ENCODE measurements at places on chromosomes 12 and 14. TPM values are rescaled to one million over a fixed set of nuclear protein-coding genes. Genes with fewer than 3 reads are reported as not detected.

GRCh38 chr14:90903101-90903500, 86.9 kb upstream of the TTC7B start:
- no peak overlapping the region for H3K4me3 ChIP-seq
- peak; percentile 34 for DNase-seq
- no peaks in the 10 kb centered on the region for H3K27me3 ChIP-seq
- H3K4me1 ChIP-seq: peaks cover 31% of the 10 kb centered on the region

DNA sequence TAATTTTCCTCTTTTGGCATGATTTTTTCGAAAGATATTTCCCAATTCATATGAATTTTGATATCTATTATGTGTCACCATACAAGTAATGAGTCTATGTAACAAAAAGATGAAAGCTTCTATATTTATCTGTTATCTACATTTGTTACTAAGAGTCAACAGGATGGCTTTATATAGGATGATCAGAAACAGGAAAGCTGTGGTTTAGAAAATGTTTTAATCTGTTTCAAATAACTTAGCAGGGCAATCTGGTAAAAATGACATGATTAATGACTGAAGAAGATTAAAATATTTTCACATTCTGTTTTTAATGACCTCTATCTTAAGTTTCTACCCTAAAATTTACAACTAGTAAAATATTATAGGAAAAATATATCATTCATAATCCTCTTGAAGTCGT, 105.8 kb downstream of the MSRB3 start:
- no peaks in the 10 kb centered on the region for H3K36me3 ChIP-seq
- no peaks in the 10 kb centered on the region for H3K4me1 ChIP-seq
- H3K4me3 ChIP-seq: no peak overlapping the region
- H3K27me3 ChIP-seq: no peaks in the 10 kb centered on the region
- no peak for DNase-seq

Gene STAT6
- 256 TPM for total RNA-seq

DNA sequence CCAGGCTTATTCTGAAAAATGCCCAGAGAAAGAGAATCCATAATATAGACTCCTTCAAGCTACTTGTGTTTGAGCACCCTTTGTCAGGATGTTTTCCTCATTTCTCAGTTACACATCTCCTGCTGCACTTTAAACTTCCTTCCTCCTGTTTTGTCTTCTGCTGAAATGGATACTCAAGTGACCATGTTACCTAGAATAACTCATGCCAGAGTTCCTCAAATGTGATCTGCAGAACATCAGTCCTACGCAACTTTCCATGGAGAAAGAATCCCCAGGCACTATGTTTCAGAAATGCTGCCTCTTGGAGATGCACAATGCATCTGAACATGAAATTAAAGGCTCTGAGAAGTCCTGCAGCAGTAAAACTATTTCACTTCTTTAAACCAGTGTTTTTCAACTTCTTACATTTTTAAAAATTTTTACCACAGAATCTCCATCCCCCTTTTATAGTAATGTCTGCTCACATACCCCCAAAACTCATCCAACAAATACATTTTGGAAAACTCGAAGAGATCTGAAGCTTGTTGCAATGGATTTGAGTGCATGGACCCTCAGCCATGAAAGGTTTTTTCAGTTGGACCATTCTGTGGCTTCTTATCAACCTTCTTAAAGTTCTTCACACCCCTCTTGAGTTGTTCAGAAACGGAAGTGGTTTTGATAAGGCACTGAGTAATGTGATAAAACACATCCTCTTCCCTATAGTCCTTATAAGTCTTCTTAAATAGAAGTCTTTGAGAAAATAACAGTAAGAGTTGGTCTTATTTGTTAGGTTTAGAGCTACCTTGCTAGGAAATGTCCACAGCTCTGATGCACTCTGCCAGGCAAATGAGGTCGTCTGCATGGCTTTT, 84.5 kb upstream of the KCNA1 start:
- DNase-seq: no peak
- H3K4me3 ChIP-seq: no peak overlapping the region
- peaks cover 38% of the 10 kb centered on the region for H3K4me1 ChIP-seq
- H3K27ac ChIP-seq: no peak overlapping the region
- H3K27me3 ChIP-seq: peaks cover 3% of the 10 kb centered on the region
- H3K36me3 ChIP-seq: peaks cover 6% of the 10 kb centered on the region

DNA sequence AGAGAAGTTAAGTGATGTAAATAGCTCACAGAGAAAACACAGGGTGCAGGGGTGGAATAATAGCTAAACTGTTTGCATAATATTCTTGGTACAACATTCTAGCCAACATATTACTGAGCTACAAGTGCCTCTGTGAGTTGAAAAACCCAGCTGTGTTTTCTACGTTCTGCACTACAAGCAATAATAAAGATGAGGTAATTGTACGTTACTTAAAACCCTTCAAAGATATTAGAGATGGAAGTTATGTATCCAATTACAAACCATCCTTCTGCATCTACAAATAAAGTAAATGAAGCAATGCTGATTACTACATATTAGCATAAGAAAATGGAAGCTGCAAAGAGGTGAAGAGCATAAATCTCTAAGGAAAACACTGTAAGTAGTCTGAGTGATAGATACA, 271.4 kb downstream of the SSPN start:
- H3K27me3 ChIP-seq: no peaks in the 10 kb centered on the region
- DNase-seq: no peak
- H3K36me3 ChIP-seq: peaks cover 8% of the 10 kb centered on the region
- peaks cover 4% of the 10 kb centered on the region for H3K4me1 ChIP-seq
- no peak overlapping the region for H3K4me3 ChIP-seq

GRCh38 chr14:68246074-68246785, 426.7 kb downstream of the RAD51B start:
- no peak for DNase-seq
- no peaks in the 10 kb centered on the region for H3K36me3 ChIP-seq
- H3K4me1 ChIP-seq: peaks cover 41% of the 10 kb centered on the region
- no peak overlapping the region for H3K27ac ChIP-seq
- no peak overlapping the region for H3K4me3 ChIP-seq

Gene RD3L
- total RNA-seq: not detected

GRCh38 chr12:49335955-49336644, 888 bp downstream of the C1QL4 start:
- peaks cover 19% of the 10 kb centered on the region for H3K4me1 ChIP-seq
- H3K27me3 ChIP-seq: peaks cover 93% of the 10 kb centered on the region
- H3K27ac ChIP-seq: no peak overlapping the region
- H3K36me3 ChIP-seq: peaks cover 4% of the 10 kb centered on the region

GRCh38 chr12:5910790-5911548, 34.1 kb downstream of the ANO2 start:
- H3K4me3 ChIP-seq: no peak overlapping the region
- H3K4me1 ChIP-seq: no peaks in the 10 kb centered on the region
- H3K36me3 ChIP-seq: no peaks in the 10 kb centered on the region
- peaks cover 8% of the 10 kb centered on the region for H3K27me3 ChIP-seq
- H3K27ac ChIP-seq: no peak overlapping the region

- peaks cover 24% of the 10 kb centered on the region for H3K36me3 ChIP-seq
- H3K4me1 ChIP-seq: peaks cover 29% of the 10 kb centered on the region
- H3K4me3 ChIP-seq: peak overlapping the region; percentile 45
- no peak overlapping the region for H3K27ac ChIP-seq
- DNase-seq: no peak
Observed at GRCh38 chr14:56808110-56808382, 2.2 kb downstream of the OTX2 start.

GRCh38 chr12:49982246-49983087, 9.7 kb downstream of the AQP6 start:
- H3K4me3 ChIP-seq: no peak overlapping the region
- no peak for DNase-seq
- H3K36me3 ChIP-seq: peaks cover 1% of the 10 kb centered on the region
- H3K27ac ChIP-seq: no peak overlapping the region
- no peaks in the 10 kb centered on the region for H3K27me3 ChIP-seq

GRCh38 chr12:51362307-51362706, 15.8 kb upstream of the CELA1 start:
- H3K4me3 ChIP-seq: no peak overlapping the region
- no peaks in the 10 kb centered on the region for H3K27me3 ChIP-seq
- H3K4me1 ChIP-seq: peaks cover 11% of the 10 kb centered on the region
- DNase-seq: no peak

GRCh38 chr14:91385224-91385623, 32.4 kb downstream of the CCDC88C start:
- peaks cover 28% of the 10 kb centered on the region for H3K36me3 ChIP-seq
- no peak for DNase-seq
- peaks cover 84% of the 10 kb centered on the region for H3K4me1 ChIP-seq
- no peaks in the 10 kb centered on the region for H3K27me3 ChIP-seq
- H3K4me3 ChIP-seq: no peak overlapping the region

DNA sequence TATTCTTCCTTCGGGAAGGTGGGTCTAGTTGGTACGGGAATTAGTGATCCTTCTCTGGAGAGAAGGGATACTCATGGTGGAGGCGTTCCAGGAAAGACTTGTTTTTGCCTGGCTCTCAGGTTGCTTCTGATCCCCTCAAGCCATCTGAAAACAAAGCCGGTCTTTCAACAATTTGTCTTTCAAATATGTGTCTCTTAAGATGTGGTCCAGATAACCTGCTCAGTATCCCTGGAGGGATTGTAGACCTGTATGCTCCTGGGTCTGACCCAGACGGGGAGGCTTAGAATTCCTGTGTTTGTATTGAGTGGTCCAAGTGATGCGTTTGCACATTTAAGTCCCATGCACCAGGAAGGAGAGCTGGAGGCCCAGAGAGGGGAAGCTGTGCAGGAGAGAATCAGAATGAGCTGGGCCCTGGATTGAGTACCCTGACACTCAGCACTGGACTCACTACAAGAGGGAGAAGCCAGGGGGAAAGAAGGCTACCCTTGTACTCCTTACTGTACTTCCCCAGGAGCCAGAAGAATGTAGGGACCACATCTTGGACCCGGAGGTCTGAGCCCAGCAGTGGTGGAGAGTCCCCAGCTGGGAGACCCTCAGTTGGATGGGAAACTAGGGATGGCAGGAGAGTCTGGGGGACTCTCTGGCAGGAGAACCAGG, 40.4 kb downstream of the ERH start:
- no peak for DNase-seq
- peaks cover 7% of the 10 kb centered on the region for H3K27me3 ChIP-seq
- H3K27ac ChIP-seq: no peak overlapping the region

Gene BRAP
- total RNA-seq: 23.0 TPM

- H3K36me3 ChIP-seq: no peaks in the 10 kb centered on the region
- H3K4me1 ChIP-seq: no peaks in the 10 kb centered on the region
- H3K4me3 ChIP-seq: no peak overlapping the region
Observed at GRCh38 chr14:26855077-26855753, 257.4 kb upstream of the NOVA1 start.

GRCh38 chr12:96131230-96131788, 62.9 kb upstream of the ELK3 start:
- no peak overlapping the region for H3K4me3 ChIP-seq
- DNase-seq: no peak
- no peaks in the 10 kb centered on the region for H3K36me3 ChIP-seq

DNA sequence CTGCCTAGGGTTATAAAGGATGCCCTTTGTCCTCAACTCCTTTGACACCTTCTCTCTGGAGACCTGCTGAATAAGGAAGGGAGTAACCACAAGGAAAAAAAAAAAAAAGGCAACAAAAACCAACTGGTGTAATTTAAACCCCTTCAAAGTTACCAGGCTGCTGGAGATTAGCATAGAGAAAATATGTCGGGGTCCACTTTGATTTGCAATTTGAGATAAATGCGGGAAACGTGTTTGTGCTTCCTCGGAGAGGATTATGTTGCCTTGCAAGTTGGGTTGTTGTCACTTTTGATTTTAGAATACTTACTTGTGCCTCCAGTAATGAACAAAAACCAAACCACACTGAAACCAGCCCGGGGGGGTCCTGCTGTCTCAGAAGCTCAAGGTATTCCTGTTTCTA, 200.2 kb upstream of the MYL2 start:
- no peaks in the 10 kb centered on the region for H3K4me1 ChIP-seq
- no peak for DNase-seq
- no peak overlapping the region for H3K4me3 ChIP-seq
- peaks cover 1% of the 10 kb centered on the region for H3K36me3 ChIP-seq
- H3K27me3 ChIP-seq: no peaks in the 10 kb centered on the region

GRCh38 chr14:55077170-55078151, 26.0 kb downstream of the MAPK1IP1L start:
- DNase-seq: peak; percentile 9
- H3K27ac ChIP-seq: no peak overlapping the region
- H3K4me1 ChIP-seq: peaks cover 12% of the 10 kb centered on the region
- H3K27me3 ChIP-seq: no peaks in the 10 kb centered on the region

Measured in activated naive CD8-positive, alpha-beta T cell treated with anti-CD3 and anti-CD28 coated beads for 36 hours (primary cell).